Fibroblast of mammary gland (primary cell): ENCODE measurements at places on chromosomes 1 and 21.
A peak's percentile ranks its signal among the peaks of the same experiment; 100 is the strongest.

DNA sequence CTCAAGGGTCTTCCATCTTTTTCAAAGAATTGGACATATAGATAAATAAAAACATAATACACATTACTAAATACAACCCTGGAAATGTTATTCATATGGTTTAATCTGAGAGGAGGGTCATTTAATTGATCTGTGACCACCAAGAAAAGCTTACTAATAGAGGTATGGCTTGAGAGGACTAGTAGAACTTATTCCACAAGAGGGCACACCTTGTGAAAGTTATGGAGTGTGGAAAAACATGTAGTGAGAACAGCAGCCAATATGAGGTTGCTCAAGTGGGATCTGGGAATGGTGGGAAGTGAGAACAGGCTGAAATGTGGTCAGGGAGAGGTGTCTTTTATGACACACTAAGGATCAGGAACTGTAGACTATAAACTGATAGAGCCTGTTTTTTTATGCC lies 973.5 kb upstream of the B3GALT2 start:
- no peak for DNase-seq

GRCh38 chr1:40782371-40782956 lies 1.1 kb upstream of the KCNQ4 start:
- DNase-seq: no peak

DNA sequence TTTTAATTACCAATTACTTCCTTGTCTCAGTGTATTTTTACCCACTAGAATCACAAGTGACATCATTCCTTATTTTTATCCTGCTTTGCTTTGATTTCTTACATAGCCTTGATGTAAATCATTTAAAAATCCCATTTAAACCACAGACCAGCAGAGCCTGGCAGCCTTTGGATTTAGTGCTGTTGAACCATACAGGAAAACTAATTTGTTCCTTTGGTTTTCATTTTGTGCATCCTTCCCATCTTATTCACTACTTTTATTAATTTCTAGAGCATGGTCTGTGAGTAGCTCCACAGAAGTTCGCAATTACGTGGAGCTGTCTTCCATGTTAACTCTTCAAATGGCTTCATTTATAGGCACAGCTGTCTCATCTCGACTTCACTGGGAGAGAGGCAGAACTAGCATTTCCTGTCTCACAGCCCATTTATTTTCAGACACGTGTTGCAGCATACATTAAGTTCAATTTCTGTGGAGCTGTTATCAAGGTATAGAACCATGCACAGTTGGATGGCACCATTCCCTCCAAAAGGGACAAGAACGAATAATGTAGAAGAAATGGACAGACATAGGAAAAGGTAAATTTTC lies 235.3 kb downstream of the MRPL39 start:
- peak; percentile 16 for DNase-seq

DNA sequence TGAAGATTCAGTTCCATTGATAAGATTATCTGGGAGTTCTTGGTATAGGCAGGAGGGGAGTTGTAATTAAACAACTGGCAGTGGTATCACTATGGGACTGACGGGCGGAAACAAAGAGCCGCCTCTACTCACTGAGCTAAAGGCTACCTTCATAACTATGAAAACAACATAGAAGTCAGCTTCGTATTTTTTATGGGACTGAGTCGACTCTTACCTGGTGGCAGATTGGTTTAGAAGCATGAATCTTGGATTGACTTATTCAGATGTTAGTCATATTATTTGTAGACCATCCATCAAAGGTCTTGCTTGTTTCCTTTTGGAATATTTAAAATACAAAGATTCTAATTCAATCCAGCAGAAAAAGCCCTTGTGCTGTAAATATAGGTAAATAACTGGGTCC lies 6.3 kb upstream of the HHIPL2 start:
- no peak for DNase-seq

- DNase-seq: peak; percentile 13
Observed at GRCh38 chr1:106975944-106976343, 80.5 kb upstream of the PRMT6 start.

DNA sequence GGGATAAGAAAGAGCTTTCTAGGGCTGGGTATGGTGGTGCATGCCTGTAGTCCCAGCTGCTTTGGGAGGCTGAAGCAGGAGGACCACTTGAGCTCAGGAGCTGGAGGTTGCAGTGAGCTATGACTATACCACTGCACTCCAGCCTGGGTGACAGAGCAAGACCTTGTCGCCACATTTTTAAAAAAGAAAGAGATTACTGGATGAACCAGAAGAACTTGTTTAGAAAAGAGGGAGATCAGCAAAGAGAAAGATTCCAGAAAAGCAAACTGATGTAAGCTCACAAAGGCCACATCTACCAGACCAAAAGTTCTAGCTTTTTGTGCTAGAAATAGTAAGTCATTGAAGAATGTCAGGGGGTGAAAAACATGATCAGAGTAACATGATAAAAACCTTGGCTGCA lies 117.6 kb downstream of the KIAA0319L start:
- no peak for DNase-seq

DNA sequence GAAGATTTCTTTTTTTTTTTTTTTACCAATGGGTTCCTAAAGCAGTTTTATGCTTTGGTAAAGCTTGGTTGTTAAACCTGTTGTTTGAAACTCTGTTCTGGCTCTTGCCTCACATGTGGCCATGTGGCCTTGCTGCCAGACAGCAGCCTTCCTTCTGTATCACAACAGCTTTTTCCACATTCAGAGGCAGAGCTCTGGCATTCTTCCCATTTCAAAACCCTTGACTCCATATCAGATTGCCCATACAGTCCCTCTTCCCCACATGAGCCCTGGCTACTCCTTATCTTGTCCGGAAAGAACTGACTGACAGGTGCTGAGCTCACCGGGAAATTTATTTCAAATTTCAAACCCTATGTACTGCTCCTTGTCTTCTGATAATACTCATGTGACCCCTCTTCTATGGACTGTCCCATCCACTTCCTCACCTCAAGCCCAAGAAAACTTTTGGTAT lies 38.5 kb upstream of the LAX1 start:
- DNase-seq: no peak

DNA sequence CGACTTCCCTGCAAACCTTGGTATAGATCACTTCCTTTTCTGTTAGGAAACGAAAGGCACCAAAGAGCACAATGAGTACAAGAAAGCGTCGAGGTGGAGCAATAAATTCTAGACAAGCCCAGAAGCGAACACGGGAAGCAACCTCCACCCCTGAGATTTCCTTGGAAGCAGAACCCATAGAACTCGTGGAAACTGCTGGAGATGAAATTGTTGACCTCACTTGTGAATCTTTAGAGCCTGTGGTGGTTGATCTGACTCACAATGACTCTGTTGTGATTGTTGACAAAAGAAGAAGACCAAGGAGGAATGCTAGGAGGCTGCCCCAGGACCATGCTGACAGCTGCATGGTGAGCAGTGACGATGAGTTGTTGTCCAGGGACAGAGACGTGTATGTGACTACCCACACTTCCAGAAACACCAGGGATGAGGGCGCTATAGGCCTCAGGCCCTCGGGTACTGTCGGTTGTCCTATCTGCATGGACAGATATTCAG lies 18.5 kb downstream of the FAM89A start:
- peak; percentile 31 for DNase-seq

GRCh38 chr1:227781314-227781930 lies 34.1 kb upstream of the PRSS38 start:
- no peak for DNase-seq

- peak; percentile 32 for DNase-seq
Observed at GRCh38 chr1:184890539-184890973, 83.8 kb downstream of the NIBAN1 start.

- DNase-seq: peak; percentile 54
Observed at GRCh38 chr1:17405898-17406759, 33.3 kb downstream of the RCC2 start.

GRCh38 chr1:98796049-98796448 lies 134.5 kb downstream of the SNX7 start:
- no peak for DNase-seq

- no peak for DNase-seq
Observed at GRCh38 chr1:164863056-164863455, 304.1 kb downstream of the PBX1 start.

DNA sequence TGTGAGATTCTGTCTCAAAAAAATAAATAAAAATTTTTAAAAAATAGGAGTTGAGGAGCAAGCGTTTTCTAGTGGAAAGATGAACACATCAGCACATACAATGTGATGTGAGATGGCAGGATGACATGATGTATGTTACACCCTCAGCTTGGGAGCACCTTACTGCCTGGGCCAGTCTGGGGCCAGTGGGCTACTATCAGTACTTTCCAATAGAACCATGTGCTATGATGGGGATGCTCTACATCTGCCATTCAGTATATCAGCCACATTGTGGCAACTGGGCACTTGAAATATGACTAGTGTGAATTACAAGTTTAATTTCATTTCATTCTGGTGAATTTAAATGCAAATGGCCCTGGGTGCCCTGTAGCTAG lies 156.0 kb downstream of the PGBD5 start:
- DNase-seq: no peak

DNA sequence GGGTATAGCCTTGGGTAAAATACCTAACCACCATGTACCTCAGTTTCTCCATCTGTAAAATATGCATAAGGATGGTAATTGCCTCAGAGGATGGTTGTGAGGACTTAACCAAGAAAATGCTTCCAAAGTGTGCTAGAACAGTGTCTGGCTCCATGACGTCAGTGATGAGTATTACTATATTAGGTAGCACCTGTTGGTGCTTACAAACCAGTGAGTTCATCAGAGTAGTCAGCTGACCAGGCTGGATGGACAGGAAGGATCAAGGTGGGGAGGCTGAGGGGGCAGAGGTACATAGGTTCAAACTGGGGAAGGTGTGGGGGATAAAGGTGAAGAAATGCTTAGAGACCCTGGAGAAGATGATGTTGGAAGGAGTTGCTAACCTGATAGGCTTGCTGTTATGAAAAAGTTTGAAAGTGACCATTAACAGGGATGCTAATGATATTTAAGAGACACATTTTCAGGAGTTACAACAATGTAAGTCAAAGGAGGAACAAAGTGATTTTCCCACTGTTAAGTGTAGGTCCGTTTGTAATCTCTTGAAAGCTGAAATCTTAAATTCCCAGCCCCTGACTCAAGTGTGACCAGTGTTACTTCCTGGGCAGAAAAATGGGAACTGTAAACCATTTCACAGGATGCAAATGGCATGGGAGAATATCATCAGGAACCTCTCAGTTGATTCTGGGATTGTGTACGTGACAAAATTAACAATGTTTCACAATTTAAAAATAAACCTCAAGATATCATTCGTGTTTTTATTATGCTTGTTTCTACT lies 4.4 kb downstream of the NTPCR start:
- no peak for DNase-seq

GRCh38 chr1:236893626-236894545 lies 98.8 kb downstream of the MTR start:
- DNase-seq: peak; percentile 16

GRCh38 chr1:163173121-163173520 lies 29.6 kb downstream of the RGS5 start:
- peak; percentile 30 for DNase-seq

DNA sequence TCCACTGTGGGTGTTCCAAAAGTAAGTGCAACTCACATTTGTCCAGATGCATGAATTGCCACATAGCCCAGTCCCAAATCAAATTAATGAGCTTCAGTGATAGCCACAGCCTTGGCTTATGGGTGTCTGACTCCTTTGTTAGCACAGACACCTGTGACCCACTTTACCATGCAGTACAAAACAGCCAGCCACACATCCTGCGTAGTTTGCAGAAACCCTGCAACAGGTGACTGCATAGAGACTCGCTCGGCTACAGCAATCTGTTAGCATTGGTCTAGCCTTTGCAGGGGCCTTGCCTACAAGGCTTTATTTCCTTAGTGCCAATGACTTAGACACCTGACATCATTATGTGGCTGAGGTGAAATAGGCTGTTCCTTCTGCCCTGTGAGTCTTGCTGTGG lies 135.5 kb downstream of the CSMD2 start:
- no peak for DNase-seq

- DNase-seq: no peak
Observed at GRCh38 chr1:99751877-99752504, 14.4 kb downstream of the FRRS1 start.

DNA sequence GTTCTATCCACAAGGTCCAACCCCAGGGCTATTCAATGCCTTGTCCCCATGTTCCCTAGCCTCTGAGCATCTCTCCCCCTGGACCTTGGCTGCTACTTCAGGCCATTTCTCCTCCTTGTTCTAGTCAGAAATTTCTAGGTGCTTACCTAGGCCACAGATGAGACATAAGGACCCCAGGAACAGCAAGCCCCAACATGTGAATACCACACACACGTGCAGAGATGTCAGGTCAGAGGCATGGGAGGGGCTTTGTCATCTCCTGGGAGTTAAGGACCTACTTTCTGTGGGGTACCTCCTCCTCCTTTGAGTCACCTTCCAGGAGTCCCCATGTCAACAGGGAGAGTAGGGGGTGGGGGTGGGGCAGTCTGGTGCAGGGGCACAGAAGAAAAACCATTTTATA lies 7.1 kb upstream of the RGS16 start:
- DNase-seq: no peak

GRCh38 chr1:39698568-39698967 lies 7.3 kb upstream of the HPCAL4 start:
- DNase-seq: no peak

DNA sequence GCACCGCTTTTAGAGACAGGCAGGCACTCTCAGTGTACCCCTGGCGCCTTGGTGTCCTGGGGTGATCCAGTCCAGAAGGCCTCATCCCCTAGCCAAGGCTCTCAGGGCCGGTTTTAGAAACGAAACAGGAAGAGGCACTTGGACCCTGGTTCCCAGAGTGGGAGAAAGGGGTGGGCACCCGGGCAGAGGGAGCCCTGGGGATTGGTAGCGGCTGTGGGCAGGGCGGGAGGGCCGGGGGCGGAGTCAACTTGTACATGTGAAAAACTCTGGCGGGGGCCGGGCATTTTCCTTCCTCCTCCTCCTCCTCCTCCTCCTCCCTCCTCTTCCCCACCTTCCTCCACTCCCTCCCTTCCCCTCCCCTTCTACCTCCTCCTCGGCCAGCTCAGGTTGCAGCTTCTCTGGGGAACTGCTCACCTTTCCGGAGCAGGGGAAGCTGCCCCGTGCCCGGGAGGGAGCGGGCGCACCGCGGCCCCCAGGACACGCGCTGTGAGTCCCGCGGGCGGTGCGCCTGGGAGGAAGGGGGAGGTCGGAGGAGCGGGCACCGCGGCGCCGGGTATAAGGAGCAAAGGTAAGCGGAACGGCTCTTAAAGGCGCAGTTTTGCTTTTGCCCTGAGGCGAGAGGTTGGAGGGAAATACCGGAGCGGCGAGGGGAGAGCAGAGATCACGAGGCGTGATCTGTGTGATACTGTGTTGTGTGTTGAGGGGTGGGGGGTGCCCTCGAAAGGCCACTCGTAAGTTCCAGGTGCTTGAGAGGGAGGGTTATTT lies at the start of gene CDK18:
Gene CDK18 (plus strand): TSS at position 359 of the 765 bp plus-strand sequence. CDS start 18,499 bp downstream, outside the sequence.
- DNase-seq: no peak

- DNase-seq: no peak
Observed at GRCh38 chr21:44886113-44887075, 12.9 kb upstream of the PTTG1IP start.
